Temporal lobe (tissue), 4 donors: ENCODE measurements at places on chromosomes 12 and 14. TPM values are rescaled to one million over a fixed set of nuclear protein-coding genes. Genes with fewer than 3 reads are reported as not detected.

The CSRP2 gene
- total RNA-seq: 359 TPM

The RPL10L gene
- total RNA-seq: 0.25 TPM

The OTOGL gene
- total RNA-seq: 0.25 TPM

The HOXC6 gene
- not detected for total RNA-seq

The FOXN4 gene
- 0.25 TPM for total RNA-seq

The DACT1 gene
- 133 TPM for total RNA-seq

The RNASE2 gene
- total RNA-seq: 0.49 TPM

The HOXC12 gene
- total RNA-seq: not detected

The CIDEB gene
- 3.0 TPM for total RNA-seq

The HOXC10 gene
- total RNA-seq: not detected

The DENND5B gene
- total RNA-seq: 41.6 TPM

The SLCO1B1 gene
- not detected for total RNA-seq

The ADAMTS20 gene
- total RNA-seq: 0.25 TPM

The MFAP5 gene
- total RNA-seq: 1.7 TPM

The CLEC9A gene
- total RNA-seq: not detected

The NPC2 gene
- 10.6 TPM for total RNA-seq

The KRT79 gene
- total RNA-seq: not detected
